Stimulated activated CD4-positive, alpha-beta T cell treated with anti-CD3 and anti-CD28 coated beads, Interleukin-1b, Interleukin-23, amount 100 ng/mL, for 4 hours (primary cell): ENCODE measurements at places on chromosomes 3 and 15.

- no peak for DNase-seq
Measured at GRCh38 chr15:89662893-89663626, 7.8 kb upstream of the KIF7 start.

DNA sequence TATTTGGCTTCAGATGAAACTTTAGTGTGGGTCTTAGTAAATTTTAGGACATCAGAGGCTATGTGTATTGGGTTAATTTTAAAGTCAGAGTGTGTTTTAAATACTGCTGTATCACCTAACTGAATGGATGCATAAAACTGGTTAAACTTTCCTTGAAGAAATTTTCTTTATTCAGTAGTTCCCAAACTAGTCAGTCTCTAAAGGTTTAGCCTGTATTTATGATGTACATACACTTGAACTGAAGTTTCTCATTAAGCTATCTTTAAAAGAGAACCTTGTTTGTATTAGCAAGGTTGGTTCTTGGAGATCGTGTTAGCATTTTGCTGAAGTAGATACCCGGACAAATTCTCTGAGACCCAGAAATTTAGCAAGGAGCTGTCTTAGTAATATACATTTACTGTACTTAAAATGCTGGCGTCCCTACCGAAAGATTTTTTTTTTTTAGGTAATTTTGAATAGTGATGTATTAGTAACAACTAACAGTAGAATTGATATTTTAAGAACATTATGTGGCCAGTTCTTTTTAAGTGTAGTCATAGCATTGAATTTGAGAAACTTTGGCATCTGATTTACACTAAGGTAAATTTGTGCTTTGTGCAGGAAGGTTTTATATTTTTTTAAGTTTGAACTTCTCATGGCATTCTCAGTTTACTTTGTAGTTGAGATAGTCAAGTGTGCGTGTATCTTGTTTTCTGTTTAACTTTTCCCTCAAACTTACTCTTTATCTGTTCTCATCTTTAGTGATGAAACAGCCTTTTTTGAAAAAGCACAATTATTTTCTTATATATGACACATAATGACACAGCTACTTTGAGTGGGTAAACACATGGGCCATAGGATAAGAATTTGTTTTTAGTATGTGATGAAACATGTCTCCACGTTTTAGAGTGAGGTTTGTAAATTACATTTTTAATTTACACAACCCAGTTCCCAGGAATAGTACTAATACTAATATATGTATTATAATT, 2.9 kb downstream of the DIPK2A start:
- no peak for DNase-seq

DNA sequence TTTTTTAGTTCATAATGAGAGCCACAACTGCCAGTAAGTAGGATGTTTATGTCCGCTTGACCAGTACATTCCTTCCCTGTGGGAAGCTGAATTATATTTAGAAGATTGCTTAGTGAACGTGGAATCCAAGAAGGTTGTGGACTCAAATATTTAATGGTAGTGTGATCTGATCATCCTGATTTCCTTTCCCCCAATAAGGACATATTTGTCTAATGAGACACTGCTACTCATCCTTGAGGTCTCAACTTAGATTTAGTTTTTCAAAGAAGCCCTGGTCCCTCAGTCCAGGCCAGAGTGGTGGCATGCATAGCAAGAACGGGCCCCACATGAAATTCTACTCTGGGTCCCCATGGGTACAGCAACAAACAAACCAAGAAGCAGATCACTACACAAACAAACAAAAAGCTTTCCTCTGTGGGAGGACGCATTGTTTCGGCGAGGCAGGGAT, 60.8 kb downstream of the USP13 start:
- no peak for DNase-seq

DNA sequence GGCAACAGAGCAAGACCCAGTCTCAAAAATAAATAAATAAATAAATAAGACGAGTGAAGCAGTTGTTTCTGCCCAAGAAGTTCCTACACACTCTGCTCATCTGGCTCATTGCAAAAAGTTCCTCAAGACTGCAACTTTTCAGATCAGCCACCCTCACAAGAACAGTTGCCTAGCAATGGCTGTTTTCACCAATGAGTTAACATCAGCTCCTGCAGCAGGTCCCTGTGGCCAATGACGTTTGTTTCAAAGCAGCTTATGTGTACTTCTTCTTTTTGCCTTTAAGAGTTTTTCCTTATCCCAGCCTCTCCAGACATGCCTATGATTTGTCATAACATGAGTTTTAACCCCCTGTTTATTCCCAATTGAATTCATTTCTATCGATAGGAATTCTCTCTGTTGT, 118.4 kb upstream of the SPRED1 start:
- DNase-seq = no peak

- DNase-seq = no peak
Measured at GRCh38 chr3:139317660-139318430, 26.0 kb upstream of the MRPS22 start.

DNA sequence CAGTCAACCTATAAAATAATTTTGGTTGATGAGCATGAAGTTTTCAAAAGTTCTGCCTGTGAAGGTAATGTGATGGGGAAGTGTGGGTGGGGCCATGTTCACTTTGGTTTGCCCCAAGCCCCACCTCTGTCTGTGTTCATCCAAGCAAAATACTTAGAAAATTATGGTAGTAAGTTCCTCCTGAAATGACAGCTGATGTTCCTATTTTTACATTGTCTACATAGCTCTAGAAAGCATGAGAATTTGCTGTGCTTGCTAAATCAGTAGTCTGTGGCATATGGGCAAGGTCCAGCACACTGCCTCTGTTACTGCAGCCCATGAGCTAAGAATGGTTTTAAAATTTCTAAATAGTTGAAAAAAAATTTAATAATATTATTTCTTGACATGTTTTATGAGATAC, 21.9 kb upstream of the CP start:
- no peak for DNase-seq

DNA sequence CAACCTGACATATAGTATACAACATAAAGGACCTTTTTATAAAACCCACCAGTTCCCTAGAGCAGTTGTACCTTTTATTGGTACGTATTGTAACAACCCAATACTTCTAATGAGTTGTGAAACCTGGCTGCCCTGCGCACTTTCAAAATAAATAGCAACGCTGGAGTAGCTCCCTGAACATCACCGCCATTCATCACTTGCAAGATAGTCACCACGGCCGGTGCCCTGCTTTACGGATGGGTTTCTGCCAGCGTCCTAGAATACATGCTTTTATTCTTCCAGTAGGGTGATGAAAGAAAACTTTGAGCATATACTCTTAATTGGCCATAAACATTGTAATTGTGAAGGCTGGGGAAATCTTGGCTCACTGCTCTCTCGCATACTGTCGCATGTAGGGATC, 220.7 kb downstream of the TBL1XR1 start:
- DNase-seq = no peak

DNA sequence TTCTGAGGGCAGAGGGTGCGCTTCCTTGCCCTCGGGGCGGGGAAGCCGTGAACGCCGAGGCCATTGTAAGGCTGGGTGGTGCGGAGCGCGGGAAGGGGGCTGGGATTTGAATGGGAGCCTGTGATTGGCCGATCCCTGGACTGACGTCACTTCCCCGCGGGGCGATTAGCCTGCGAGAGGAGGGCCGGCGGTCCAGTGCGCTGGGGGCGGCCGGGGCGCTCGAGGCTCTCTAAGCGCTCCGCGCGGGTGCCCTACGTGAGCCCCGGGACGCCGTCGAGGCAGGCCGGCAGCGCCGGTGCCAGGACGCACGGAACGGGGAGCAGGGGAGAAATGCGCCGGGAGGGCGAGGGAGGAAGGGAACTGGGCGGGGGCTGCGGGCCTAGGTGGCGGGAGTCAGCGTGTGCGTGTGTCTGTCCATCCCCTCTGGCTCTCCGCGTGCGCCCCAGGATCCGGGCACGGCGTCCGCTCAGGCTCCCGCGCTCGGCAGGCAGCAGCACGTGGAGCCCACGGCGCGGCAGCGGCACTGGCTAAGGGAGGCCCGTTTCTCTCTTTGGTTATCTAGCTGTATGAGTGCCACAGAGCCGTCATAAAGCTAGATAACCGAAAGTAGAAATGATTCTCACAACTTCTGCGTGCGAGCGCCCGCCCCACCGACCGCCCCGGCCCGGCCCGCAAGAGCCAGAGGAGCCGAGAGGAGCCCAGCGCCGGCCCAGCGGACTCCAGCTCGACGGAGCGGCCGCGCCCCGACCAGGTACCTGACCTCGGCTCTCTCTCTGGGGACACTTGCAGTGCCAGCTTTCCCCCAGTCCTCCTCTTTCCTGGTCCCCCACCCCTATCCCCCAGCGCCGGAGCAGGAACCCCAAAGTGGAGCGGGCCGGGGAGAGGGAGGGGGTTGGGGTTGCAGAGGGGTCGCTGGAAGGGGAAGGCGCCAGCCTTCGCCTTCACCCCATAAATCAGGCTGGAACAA, 33.1 kb upstream of the POLG start:
- no peak for DNase-seq
